ENCODE measurements at places on chromosomes 6 and 20.

- no peak for DNase-seq
Observed at GRCh38 chr6:508614-509013, 117.1 kb downstream of the IRF4 start.

GRCh38 chr6:39228111-39228971 lies 934 bp downstream of the KCNK5 start:
- no peak for DNase-seq

- DNase-seq = no peak
Observed at GRCh38 chr6:18262702-18263417, 1.5 kb downstream of the DEK start.

- DNase-seq = no peak
Observed at GRCh38 chr6:79818471-79818870, 128.9 kb downstream of the ELOVL4 start.

DNA sequence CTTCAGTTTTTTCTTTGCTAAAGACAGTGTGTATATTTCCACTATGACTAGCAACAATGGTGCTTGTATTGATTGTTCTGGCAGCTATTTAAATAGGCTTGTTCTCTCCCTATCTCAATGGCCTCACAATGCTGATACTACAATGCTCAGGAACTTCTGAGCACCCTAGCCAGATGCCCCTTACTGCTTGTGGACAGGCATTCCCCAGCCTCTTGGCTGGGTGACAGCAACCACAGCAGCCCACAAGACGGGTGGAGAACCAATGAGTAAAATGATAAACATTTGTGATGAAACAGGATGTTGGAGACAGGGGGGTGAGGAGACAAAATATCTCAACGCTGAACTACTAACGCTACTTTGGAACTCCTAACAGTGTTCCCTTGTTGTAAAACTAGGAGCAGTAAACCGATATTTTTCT lies 42.3 kb downstream of the HIVEP2 start:
- peak; percentile 94 for DNase-seq

GRCh38 chr6:14732844-14733757 lies 512.8 kb upstream of the JARID2 start:
- DNase-seq = peak; percentile 13

GRCh38 chr6:105806486-105806920 lies 279.6 kb upstream of the PRDM1 start:
- no peak for DNase-seq

DNA sequence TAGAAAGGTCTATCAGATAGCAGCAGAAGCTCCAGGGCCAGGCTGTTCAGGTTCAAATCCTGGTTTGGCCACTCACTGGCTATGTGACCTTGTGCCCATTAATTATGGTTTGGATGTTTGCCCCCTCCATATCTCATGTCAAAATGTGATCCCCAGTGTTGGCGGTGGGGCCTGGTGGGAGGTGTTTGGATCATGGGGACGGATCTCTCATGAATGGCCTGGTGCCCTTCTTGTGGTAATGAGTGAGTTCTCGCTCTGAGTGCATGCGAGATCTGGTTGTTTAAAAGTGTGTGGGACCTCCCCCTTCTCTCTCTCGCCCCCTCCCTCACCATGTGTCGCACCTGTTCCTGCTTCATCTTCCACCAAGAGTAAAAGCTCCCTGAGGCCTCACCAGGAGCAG lies 240.9 kb downstream of the LRFN2 start:
- no peak for DNase-seq

DNA sequence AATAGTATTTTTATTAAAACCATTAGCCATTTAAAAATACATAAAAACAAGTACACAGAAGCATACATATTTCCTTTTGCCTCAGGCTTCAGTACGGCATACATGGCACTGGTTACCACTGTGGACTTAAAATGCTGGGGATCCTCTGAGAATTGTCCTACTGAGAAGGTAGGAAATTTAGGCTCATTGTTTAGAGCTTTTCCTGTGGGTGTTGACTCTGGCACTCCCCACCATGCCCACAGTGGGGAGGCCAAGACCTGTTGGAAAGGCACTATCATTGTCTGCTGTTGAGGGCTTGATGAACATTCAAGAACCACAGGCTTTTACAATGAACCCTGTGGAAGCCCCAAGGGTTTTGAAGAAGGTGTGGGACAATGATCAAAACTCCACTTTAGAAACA lies 473.4 kb downstream of the BTBD3 start:
- no peak for DNase-seq

DNA sequence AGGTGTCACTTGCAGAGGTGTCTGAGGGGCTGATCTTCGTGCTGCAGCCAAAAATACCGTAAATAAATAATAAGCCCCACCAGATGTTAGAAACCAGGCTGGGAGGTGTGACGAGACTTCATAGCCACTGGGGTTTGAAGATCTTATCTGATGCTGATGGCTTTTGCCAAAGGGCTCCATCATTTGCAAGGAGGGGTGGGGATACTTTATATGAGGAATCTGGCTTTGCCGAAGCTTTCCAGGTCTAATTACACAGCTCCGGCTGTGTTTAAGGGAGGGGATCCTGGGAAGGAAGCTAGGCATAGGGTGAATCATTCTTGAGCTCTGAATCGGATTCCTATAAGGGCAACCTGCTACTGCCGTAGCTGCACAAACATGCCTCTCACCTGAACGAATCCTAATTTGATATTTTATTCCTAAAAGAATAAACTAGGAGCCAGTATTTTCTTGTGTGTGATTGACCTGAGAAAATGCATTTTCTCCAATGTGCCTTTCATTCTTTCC lies 249.6 kb downstream of the SOD2 start:
- no peak for DNase-seq

- no peak for DNase-seq
Observed at GRCh38 chr20:12925210-12925755, 83.5 kb upstream of the SPTLC3 start.

DNA sequence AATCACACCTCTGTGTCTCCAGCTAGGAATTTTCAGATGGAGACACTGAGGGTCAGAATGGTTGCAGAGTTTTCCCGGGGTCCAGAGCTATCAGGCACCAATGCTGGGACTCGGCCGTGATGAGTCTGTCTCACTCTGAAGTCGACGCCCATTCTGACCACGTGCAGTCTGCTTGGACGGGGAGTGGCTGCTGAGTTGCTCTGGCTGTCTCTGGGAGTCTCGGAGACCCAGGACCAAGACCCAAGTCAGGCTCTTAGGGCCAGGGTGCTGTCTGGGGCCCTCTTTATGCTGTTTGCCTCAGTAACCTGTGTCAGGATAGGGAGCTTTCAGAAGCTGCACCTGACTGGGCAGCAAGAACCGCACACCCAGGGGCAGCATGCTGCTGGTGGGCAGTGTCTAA lies 4.6 kb downstream of the IP6K3 start:
- DNase-seq = no peak

All from CD4-positive, alpha-beta T cell (primary cell).